LoVo (cell line): ENCODE measurements at places on chromosomes 12 and 14.

DNA sequence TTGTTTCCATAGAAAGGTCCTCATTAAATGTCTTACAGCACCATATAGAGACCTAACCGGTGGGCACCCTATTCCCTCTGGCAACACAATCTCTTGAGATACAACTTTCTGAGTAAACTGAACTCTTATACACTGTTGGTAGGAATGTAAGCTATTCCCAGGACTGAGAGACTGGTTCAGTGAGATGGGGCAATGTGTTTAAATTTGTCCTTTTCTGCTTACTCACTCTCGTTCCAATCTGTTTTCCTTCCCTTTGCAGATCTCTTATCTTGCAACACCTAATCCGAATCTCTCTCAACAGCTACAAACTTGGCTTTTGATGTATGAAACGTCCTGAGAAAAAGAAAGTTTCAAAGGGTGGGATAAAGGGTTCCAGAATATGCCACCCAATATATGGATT, 26.1 kb upstream of the ETV6 start:
- no peak for DNase-seq

DNA sequence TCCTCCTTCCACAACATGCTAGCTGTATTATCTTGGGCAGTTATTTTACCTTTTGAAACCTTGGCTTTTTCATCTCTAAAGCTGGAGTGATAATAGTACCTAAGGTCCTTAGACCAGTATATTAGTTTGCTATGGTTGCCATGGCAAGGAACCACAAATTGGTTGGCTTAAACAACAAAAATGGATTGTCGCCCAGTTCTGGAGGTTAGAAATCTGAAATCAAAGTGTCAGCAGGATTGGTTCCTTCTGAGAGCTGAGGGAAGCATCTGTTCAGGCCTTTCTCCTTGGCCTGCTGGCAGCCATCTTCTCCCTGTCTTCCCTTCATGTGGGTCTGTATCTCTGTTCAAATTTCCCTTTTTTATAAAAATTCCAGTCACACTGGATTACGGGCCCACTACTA, 55.5 kb upstream of the SLC35F4 start:
- no peak for DNase-seq

- no peak for DNase-seq
Measured at GRCh38 chr14:49992036-49992435, 99.2 kb downstream of the ARF6 start.

DNA sequence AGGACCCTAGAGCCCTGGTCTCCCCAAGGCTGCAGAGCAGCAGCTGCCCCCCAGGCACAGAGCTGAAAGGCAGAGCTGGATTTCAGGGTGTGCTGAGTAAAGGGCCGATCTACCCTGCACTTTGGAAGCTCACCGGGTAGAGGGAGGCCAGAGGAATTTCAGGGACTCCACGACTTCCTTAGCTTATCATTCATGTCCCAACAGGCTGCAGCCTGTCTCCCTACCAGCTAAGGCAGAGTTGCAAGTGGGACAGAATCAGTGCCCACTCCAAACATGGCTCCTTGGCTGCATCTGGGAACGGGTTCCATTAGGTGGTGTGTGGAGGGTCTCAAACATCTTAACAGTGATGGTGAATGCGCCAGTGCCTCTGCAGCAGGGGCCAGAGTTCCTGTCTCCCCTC, 27.5 kb downstream of the MMAB start:
- DNase-seq, result no peak

- no peak for DNase-seq
Measured at GRCh38 chr14:91806716-91807115, 60.6 kb downstream of the TC2N start.

DNA sequence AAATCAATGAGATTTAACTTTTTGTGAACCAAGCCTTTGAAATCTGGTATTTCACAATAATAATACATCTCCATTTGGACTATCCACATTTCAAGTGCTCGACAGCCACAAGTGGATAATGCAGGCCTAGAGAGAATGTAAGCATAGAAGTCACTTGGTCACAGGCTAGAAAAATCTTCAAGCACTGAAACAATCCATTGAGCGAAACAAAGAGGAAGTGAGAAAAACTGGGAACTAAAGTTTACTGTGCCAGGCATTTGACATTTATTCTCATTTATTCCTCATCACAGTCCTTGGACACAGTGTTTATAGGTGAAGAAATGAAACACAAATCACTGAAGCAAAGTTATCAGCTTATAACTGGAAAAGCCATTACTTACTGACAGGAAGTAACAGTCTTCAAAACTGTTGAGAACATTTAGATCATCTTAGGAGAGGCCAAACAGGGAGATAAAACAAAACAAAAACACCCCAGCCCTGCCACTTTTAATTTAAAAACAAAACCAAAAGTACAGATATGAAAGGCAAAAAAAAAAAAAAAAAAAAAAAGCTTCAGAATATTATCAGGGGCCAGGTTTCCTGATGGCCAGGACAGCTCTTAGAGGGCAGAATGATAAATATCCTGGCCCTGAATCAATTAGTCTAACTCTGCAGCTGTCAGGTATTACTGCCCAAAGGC, 29.2 kb downstream of the GNS start:
- DNase-seq, result no peak

GRCh38 chr14:64654246-64654900, 49.9 kb upstream of the PLEKHG3 start:
- DNase-seq, result no peak

- DNase-seq, result no peak
Measured at GRCh38 chr12:112418273-112418607, 507 bp upstream of the PTPN11 start.

DNA sequence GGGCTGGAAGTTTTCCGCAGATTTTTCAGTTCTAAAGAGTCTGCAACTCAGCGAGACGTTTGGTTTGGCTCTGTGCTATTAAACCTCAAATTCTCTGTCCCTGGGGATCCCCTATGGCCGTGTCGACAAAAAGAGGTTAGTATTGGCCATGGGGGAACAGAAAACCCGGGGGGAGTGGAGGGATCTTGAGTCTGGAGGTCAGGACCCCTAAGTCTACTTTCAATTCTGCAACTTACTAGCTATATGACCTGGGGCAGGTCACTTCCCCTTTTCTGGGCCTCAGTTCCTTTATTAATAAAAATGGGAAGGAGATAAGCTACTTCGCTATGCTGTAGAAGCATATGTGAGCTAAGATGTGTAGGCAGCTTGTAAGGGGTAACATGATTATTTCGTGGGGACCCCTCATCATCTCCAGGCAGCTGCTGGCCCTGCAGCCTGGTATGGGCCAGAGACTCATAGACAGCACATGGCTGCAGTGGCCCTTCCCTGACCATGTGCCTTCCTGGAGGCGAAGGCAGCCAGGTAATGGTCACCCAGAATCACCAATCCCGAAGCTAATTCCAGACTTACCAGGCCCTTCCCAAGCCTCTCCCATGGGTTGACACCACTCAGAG, 8.6 kb downstream of the ASB2 start:
- DNase-seq, result no peak

- peak; percentile 30 for DNase-seq
Measured at GRCh38 chr12:96486751-96487613, 2.4 kb upstream of the CFAP54 start.

- DNase-seq, result no peak
Measured at GRCh38 chr12:86727160-86727559, 471.0 kb upstream of the MGAT4C start.

GRCh38 chr14:21037156-21037555, 2.5 kb upstream of the RNASE13 start:
- DNase-seq, result no peak

DNA sequence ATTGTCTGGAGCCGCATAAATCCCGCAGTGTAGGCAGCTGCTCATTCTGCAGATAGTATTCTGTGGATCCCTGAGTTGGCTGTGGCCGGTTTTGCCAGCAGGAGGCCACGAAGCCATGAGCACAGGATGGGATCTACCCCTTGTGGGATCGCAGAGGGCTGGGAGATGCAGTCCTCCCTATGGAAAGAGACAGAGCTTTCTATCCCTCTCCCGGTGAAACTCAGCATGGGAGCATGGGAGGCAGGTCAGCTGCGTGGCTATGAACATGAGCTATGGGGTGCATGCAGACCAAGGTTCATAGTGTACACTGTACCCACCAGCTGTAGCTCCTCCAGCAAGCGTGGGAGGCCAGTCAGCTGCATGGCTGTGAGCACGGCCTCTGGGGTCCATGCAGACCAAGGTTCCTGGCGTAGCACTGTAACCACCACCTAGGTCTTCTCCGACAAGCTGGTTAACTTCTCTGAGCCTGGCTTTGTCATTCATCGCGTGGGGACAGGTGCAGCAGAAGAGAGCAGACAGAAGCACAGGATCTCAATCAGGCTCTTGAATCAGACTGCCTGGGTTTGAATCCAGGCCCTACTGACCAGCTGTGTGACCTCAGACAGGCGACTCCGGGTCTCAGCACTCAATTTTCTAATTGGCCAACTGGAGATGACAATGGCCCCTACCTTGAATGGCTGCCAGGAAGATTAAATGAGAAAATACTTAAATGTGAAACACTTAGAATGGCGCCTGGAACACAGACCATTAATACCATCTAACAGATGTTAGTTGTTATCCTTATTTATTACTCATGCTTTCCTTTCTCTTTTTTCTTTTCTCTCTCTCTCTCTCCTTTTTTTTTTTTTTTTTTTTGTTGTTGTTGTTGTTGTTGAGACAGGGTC, 6.0 kb downstream of the BDKRB1 start:
- DNase-seq, result no peak

GRCh38 chr14:91395466-91395865, 22.2 kb downstream of the CCDC88C start:
- no peak for DNase-seq

DNA sequence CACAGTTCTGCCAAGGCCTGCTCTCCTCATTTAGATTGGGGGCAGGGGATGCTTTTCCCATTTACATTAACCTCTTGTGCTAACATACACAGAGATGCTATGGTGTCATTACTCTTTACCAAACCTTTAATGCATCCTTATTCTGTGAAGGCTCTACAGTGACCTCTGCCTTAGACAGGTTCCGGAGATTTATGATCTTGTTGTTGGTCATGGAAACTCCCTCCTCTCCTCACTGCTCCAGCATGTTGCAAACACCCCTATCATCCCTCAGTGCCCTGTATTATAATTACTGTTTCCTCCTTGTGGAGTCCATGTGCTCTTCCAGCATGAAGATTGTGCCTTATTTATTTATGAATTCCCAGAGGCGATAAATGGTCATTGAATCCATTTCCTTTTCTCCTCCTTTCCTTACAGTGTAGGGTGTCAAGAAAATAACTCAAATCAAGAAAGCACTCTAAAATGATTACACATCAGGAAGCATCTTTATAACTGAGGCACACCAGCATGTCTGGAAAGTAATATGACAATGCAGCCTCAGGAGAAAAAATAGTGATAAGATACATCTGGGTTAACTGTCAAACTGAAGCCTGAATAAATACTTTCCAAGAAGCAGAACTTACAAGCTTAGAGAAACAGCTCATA, 37.8 kb downstream of the RTN1 start:
- no peak for DNase-seq

GRCh38 chr12:2256915-2257314, 204.1 kb downstream of the CACNA1C start:
- DNase-seq, result no peak
